ENCODE measurements at places on chromosomes 2 and 18. TPM values are rescaled to one million over a fixed set of nuclear protein-coding genes. Genes with fewer than 3 reads are reported as not detected.

The TBC1D8 gene
- 7.5 TPM for total RNA-seq

The NOP58 gene
- 40.1 TPM for total RNA-seq

The MC5R gene
- total RNA-seq = not detected

The ARHGAP28 gene
- 7.5 TPM for total RNA-seq

The KIAA2012 gene
- total RNA-seq = not detected

The CTLA4 gene
- total RNA-seq = not detected

The LRRTM1 gene
- not detected for total RNA-seq

The TRAK2 gene
- 37.8 TPM for total RNA-seq

The TFPI gene
- 158 TPM for total RNA-seq

The DSG4 gene
- not detected for total RNA-seq

The RAB6C gene
- total RNA-seq = not detected

The C1GALT1C1L gene
- 0.86 TPM for total RNA-seq

The NFU1 gene
- 66.8 TPM for total RNA-seq

The AMER3 gene
- not detected for total RNA-seq

The DSG2 gene
- 15.6 TPM for total RNA-seq

The ITGB6 gene
- total RNA-seq = not detected

The EPG5 gene
- 38.3 TPM for total RNA-seq

The THSD7B gene
- total RNA-seq = under 0.01 TPM

The CABLES1 gene
- total RNA-seq = 0.71 TPM

The KLHL30 gene
- not detected for total RNA-seq

The MEIS1 gene
- total RNA-seq = 55.5 TPM

The CD8B gene
- total RNA-seq = not detected

The TMEM150A gene
- total RNA-seq = 11.0 TPM

The PPP1R1C gene
- not detected for total RNA-seq

The UCN gene
- not detected for total RNA-seq

The SOX11 gene
- 0.29 TPM for total RNA-seq

The ABCA12 gene
- 0.29 TPM for total RNA-seq

The PROC gene
- not detected for total RNA-seq

The CRYBA2 gene
- total RNA-seq = not detected

The GPR39 gene
- total RNA-seq = 9.2 TPM

Measured in myometrial cell (primary cell).